ENCODE measurements at places on chromosomes 3 and 15.

DNA sequence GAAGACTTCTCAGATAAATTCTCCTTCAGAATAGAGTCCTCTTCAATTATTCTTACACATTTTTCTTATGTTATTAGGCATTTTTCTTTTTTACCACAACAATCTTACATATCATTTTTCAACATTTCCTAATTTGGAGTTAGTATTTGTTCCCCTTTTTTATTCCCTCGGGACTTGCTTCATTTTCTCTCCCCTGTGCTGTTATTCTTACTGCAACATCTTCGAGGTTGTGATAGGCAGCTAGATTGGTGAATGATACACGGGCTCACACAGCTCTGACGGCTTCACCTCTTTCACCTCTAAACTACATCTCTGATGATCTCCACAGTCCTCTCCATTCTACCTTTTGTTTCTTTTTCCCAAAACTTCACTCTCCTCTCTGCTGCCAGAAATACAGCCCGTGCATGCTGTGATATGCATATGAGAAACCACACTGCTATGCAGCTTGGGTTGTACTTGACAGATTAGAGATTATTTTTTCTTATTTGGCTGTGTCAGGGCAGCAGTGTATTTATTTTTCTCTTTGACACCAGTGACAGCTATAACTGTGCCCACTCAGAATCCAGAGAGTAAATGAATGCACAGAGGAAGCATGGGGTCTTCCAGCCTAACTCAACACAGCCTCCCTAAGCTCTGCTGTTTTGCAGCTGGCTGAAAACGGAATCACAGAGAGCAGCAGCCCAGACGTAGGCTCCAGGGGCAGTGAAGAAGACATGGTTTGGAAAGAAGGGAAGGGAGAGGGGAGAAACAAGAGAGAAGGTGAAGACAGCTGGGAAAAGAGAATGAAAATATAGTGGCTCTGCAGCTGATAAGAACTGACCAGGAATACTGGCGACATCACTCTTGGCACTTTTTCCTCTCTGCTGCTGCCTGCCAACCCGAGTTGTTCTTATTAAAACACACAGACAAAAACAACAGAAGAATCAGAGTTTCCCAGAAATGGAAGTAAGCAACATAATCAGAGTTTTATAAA, 61.8 kb downstream of the SLC9A9 start:
- no peak for DNase-seq

- no peak for DNase-seq
Observed at GRCh38 chr3:4302747-4303146, 422 bp upstream of the SETMAR start.

- DNase-seq = no peak
Observed at GRCh38 chr3:83454353-83454752, 1504.4 kb upstream of the CADM2 start.

GRCh38 chr3:98890181-98890835, 11.2 kb downstream of the DCBLD2 start:
- DNase-seq = no peak

- no peak for DNase-seq
Observed at GRCh38 chr15:97836003-97836402, 124.5 kb upstream of the ARRDC4 start.

DNA sequence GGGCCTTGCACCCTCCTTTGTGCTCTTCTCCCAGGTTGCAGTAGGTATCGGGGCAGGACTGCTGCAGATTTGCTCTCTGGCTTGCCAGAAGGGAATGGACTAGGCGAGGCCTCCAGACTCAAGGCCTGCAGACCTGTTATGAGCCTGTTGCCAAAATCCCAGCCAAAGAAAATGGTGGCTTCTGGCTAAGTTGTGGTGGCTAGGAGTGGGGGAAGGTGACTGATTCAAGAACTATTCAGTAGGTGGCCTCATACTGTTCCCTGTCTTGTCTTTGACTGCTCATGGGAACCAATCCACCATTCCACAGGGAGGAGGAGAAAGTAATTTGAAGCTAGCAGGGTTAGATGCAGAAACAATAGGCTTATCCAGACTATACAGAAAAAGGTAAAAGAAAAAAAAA, 380.4 kb upstream of the PROK2 start:
- no peak for DNase-seq

DNA sequence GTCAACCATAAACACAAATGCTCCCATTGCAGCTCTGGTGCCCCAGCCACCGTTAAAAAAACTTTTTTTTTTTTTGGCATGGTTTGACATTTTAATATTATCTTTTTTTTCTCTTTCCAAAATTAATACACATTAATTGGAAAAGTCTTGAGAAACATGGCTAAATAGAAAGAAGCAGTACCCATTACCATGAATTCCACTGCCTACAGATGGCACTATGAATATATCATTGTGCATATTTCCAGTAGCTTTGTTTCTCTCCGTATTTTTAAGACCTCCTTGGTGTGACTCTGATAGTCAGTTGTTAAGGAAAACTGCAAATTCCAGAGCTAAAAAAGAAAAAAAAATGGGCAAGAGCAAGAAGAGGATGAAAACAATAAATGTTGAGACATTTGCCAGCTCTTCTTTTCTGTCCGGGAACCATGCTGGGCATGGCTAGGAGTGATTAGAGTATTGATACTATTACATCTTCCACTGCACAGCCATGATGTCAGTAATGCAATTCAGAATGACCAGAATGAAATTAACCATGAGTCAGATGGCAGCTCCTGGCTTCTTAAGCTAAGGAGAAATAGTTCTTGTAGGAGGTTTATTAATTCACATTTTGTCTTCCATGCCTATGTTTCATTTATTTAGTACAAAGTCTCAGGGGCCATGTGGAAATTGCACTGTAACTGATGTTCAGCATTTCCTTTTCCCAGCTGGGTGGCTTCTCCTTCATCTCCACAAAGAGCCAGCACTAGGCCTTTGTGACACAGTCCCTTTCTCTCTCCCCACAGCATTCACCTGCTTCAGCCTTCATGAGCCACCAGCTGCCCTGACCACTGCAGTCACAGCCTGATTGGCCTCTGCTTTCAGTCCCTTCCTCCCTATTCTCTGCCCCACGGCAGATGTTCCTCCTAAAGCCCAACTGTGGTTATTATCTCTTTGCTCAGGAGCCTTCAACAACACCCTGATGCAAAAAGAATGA, 31.8 kb downstream of the SLC7A14 start:
- DNase-seq = no peak

- DNase-seq = no peak
Observed at GRCh38 chr3:160291909-160292299, 66.7 kb downstream of the C3orf80 start.

GRCh38 chr3:49119036-49119435, 1.6 kb downstream of the USP19 start:
- DNase-seq = no peak

GRCh38 chr15:77989296-77990143, 88.0 kb downstream of the TBC1D2B start:
- no peak for DNase-seq

DNA sequence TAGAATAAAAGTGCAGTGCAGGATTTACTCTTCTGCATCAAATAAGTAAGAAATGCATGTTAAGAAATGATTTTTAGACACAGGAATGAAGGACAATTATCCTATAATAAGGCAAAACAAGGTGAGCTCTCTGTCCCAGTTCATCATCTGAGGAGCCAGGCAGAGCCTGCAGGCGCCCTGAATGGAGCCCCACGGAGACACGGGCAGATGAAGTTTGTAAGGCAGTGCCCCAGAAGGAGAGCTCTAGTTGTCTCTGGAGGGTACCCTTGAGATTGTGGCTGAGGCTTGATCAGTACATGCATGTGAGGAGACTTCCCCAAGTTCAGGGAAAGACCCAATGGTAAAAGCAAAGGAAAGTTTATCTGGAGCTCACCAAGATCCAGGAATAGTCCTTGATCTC, 50.3 kb downstream of the ATP10A start:
- DNase-seq = no peak

- no peak for DNase-seq
Observed at GRCh38 chr15:91925794-91926193, 72.3 kb downstream of the SLCO3A1 start.
